ENCODE measurements at places on chromosomes 1 and 21. TPM values are rescaled to one million over a fixed set of nuclear protein-coding genes. Genes with fewer than 3 reads are reported as not detected.

DNA sequence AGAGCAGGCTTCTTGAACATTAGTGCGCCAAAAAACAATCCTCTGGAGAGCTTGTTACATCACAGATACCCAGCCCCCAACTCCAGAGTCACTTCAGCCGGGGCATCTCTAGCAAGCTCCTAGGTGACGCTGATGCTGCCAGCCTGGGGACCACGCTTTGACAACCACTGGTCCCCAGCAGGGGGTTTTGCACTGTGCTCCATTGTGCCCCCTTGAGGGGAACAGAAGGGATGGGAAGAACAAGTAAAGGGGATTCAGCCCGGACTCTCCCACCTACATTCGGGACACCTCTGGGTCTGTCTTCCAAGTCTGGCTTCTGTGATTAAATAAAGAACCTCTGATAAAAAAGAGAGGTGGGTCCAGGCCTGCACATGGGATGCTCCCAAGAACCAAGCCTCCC is 60.4 kb downstream of the ATP5PO start:
- no peak for DNase-seq

DNA sequence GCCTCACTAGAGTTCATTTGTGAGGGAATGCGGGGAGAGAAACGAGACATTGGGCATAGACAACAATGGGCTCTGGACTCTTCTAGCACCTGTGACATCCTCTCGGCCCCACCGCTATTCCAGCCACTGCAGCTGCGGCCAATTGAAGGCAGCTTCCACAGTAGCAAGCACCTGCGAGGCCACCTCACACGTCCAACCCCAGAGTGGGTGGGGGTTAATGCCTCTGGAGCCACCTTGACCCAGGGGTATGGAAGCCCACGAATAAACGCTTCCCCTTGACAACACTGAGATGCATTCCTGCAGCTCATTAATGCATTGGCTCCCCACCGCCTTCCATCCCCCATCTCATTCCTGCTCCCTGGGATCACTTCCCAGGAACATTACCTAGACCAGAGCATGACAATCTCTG is 104.4 kb downstream of the GLIS1 start:
- DNase-seq: peak; percentile 28

DNA sequence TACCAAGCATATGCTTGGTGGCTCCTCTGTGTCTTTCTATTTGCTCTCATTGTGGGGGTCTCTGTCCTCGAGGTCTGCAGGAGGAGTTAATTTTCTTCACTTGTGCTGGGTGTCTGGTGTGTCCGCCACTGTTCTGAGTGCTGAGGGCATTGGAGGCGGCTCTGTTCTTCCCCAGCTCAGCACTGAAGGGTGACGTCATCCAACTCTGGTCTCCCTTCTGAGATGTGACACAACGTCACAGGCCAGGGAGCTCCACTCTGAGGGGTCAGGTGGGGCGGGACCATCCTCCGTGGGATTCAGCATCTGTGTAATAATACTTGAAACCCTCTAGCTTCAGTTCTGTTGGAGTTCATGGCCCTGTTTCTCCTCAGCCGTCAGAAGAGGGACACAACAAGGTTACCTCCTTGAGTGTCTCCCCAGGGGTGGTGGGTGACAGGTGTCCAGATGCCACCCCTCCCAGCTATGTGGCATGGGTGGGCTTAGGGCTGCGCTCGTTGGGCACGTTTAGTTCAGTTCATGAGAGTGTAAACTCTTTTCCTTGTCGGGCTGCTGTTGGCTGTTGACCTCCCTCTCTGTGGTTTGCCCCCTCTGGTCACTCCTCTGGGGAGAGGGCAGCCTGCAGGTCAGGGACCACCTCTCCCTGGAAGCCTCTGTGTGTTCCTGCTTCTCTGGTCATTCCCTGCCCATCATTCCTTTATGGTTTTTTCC is 3.1 kb downstream of the IBA57 start:
- no peak for DNase-seq

DNA sequence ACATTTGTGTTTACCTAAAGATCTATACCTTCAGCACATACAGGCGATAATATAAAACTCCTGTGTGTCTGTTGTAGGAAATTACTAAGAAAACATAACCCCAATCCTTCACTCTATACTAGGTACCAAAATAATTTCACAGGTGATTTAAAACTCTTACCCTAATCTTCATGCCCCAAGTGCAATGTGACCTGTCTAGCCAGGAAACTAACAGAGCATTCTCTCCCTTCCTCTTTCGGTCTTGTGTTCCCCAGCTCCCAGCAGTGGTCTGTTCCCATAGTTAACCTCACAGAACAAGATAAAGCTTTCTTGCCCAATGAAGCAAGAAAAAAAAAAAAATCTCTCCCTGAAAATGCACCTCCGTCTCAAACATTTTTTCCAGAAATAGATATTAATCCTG is 493.5 kb downstream of the DPYD start:
- no peak for DNase-seq

The CROCC gene
- total RNA-seq: 11.8 TPM

The OR2T2 gene
- not detected for total RNA-seq

All from left lobe of liver (tissue), 2 donors.